Hematopoietic multipotent progenitor cell treated with erythropoietin and hydrocortisone succinate and interleukin-3 and kit ligand, for 4 days (in vitro differentiated cells): ENCODE measurements at places on chromosomes 5 and 9.

- DNase-seq, result no peak
These were observed 20.8 kb downstream of the ENHO start for GRCh38 chr9:34501889-34502425.

DNA sequence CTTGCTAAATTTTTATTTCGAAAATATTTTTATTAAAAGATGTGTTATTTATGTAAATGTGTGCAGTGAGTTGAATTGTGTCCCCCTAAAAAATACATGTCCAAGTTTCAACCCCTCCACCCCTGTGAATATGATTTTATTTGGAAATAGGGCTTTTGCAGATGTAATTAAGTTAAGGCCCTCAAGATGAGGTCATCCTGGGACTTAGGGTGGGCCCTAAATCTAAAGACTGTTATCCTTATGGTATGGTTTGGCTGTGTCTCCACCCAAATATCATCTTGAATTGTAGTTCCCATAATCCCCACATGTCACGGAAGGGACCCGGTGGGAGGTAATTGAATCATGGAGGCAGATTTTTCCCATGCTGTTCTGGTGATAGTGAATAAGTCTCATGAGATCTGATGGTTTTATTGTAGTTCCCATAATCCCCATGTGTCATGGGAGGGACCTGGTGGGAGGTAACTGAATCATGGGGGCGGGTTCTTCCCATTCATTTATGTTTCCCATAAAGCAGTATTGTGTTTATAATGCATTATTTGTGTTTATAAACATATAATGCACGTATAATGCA is 1.5 kb upstream of the TMED7 start:
- DNase-seq, result no peak

- DNase-seq, result no peak
These were observed 465.7 kb downstream of the DTWD2 start for GRCh38 chr5:118522626-118523025.

GRCh38 chr5:107486489-107486888 is 184.2 kb downstream of the EFNA5 start:
- DNase-seq, result peak; percentile 12

DNA sequence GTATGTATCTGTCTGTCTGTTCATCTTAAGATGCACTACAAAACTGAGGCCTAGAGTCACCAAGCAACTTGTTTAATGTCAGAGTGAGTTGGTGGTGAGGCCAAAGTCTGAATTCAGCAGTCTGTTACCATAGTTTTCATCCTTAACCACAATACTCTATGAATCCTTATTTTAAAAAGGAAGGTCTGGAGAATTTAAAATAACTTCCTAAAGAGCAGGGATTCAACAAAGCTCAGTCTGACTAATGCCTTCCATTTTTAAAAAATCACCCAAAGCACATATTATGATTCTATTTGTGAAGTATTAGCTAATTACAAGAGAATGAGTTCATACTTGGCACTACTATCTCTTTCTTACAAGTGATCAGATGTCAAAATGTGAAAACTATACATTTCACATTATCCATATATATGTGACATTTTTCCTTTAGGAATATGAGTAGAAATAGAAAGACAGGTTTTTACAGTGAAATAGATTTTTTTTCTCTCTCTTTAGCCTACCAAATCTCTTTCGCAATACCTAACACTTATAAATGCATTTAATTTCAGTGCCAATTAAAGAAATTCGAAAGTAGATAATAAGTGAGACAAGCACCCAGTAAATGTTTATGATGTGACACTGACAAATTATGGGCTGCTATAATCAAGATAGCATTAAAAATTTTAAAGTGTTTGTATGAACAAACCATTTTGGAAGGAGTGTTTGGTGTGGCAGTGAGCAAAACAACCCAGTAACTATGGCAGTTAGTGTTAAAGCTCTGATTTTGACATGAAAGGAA is 102.3 kb upstream of the CDKN2B start:
- DNase-seq, result no peak

DNA sequence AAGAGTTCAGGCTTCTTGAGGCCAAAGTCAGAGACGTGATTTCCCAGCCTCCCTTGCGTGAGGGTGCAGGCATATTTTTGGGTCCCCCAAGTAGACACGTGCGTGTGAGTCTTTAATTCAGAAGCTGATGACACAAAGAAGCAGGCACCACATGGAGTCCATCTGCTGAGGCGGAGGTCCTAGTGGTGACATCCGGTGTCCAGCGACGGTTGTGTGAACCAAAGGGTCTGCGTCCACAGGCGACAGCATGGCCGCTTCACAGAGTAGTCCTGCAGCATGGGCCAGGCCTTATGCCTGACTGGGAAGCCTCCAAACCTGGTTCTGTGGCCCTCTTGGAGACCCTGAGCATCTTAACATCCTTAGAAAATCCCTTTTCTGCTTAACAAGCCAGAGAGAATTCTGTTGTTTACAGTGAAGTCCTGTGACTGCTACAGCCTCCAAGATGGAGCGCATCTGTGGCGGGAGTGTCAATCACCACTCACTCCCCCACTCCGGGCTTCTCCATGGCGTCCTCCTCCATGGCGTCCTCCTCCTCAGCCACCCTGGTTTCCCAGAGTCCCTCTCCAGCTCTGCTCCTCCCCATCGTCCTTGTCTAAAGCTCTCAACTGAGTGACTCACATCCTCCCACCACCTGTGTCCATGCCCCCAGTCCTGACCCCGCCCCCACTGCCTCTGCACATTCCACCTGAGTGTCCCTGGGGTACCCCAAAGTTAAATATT is 133.8 kb downstream of the PAX5 start:
- no peak for DNase-seq

GRCh38 chr9:16535555-16535954 is 334.9 kb downstream of the BNC2 start:
- DNase-seq, result no peak

GRCh38 chr5:171367424-171368370 is 20.0 kb upstream of the NPM1 start:
- DNase-seq, result peak; percentile 61

GRCh38 chr5:122772446-122772845 is 2.4 kb upstream of the SNX2 start:
- DNase-seq, result no peak

DNA sequence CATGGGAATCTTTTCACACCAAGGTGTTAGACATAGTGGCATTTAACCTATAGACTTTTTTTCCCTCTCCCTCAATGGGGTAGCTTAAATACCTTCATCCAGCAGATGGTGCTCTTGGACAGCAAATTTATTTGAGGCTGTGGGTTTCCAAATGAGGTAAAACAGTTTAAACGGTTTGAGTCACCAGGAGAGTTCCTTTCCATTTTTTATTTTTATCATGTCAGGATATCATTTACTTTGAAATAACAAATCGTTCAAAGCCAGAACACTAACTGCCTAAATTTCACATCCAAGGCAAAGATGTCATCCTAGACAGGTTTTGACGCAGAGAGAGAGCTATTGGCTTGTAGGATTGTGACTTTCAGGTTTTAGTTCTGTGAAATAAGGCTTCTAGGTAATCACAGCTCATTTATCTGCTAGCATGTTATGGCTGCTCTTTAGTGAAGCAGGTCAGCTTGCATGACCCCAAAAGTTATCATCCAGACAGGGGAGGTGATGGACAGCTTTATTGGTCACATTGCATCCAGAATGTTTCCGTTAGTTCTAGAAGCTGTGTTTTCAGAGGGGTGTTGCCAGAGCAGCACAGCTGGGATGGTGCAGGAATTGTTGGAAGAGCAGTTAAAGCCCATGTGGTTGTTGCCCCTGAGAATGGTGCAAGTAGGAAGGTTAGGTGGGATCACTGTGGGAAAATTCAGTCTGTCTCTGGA is 69.8 kb downstream of the KDM4C start:
- DNase-seq, result peak; percentile 84

GRCh38 chr9:129204840-129205239 is 26.8 kb upstream of the IER5L start:
- no peak for DNase-seq

- no peak for DNase-seq
These were observed 69.7 kb upstream of the SARDH start for GRCh38 chr9:133807818-133808217.

DNA sequence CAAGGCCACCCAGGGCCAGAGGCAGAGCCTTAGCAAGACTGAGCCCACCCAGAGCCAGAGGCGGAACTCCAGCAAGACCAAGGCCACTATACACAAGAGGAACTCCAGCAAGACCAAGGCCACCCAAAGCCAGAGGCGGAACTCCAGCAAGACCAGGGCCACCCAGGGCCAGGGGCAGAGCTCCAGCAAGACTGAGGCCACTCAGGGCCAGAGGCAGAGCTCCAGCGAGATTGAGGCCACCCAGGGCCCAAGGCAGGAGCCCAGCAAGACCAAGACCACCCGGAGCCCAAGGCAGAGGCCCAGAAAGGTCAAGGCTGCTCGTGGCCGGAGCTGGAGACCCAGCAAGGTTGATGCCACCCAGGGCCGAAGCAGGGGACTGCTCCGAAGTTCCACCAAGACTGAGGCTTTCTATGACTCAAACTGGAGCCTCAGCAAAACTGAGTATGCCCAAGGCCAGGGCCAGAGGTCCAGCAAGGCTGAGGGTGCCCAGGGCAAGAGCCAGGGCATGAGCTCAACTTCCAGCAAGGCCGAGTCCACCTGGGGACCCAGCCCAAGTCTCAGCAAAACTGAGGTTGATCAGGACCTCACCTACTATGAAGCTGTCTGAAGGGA is 4.2 kb downstream of the TOR2A start:
- no peak for DNase-seq

- DNase-seq, result peak; percentile 63
These were observed 406.6 kb upstream of the TNC start for GRCh38 chr9:115524453-115525059.

DNA sequence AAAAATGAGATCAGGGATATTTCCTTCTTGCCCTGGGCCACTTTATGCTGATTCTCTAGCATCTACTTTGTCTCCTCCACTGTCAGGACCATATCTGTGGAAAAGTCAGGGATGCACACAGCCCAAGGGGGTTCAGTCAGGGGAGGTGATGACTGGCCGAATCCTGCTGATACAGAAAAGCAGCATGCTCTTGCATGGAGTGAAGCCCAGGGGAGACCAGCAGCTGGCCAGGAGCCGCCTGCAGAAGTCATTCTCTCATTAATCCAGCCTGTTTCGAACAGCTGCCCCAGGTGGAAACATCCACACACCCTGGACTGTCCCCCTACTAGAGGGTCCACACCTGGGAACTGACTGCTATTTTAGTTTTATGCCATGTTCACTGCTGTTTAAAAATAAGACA is 177.1 kb downstream of the ATP10B start:
- DNase-seq, result no peak
